HuH-7 (cell line): ENCODE measurements at places on chromosomes 1 and 21.

DNA sequence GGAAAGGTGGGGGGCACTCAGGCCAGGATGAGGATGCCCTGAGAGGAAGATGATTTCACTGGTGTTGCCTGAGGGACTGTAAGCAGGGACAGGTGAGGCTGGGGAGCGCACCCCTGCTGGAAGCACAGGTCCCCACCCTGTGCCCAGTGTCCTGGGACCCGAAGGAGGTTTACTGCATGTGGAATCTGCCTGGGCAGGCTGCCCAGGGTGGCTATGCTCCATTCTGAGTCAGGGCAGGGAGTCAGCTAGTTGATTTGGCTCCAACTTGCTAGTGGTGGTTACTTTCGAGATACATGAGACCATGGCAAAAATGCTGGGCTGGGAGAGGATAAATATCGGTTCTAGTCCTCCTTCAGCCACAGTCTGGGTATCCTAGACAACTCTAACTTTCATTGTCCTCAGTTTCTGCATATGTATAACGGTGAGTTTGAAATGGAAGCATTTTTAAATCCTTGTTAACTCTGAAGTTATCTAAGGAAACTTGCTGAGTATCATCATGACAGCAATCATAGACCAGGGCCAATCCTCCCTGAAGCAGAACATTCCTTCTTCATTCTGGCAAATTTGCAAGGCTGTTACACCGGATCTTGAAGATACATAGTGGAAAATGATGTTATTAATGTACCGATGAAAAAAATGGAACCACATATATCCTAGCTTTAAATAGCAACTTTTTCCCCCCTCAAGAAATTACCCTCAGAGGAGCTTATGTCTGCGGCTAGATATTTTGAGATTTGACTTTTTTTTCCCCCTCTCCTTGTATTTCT is 7.7 kb downstream of the TLR5 start:
- DNase-seq: no peak

- no peak for DNase-seq
Measured at GRCh38 chr1:212651521-212651920, 43.0 kb downstream of the ATF3 start.

DNA sequence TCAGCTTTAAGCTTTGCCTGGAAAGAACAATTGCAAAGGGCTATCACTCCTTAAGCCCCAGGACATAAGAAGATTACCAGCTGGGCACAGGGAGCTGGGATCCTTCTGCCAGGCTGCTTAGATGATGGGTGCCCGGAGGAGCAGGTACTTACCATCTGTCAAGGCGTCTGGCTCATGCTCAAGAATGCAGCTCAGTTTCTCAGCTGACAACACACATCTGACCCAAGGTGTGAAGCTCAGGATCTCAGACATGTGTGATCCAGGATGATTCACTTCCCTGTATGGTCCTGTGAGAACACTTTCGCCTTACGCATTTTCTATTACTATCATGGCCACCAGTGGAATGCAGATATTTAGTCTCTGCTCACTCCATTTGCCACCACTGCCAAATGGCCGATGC is 14.7 kb upstream of the DISC1 start:
- DNase-seq: no peak

- no peak for DNase-seq
Measured at GRCh38 chr1:23565776-23566175, 6.5 kb upstream of the ID3 start.

DNA sequence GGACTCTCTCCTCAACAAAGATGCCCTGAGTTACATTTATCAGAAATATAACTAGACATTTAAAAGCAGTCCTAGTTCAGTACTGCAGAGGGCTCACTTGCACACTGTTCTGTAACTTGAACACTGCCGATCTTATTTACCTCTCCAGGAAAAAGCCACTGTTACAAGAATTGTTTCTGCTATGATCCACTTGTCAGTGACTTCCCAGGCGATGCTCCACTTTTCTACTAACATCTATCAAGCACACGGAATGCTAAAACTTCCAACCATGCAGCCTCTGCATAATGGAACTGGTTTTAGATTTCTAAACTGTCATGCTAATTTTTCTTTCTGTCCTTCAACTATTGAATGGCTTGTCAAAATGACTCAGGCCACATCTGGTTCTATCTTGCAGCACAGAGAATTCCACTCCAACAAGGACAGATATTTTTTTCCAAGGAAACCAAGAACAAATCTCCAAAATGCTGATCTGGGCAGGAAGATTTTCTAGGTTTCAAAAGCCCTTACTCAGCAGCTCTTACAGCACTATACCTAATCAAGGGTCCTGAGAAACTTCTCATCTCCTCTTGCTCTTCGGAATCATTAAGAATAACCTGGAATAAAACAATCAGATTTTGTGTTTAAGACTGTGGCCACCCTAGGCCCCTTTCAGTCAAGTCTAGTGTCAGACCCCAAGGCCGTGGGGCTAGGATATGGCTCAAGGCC is 9.9 kb downstream of the SEC16B start:
- DNase-seq: peak; percentile 14

DNA sequence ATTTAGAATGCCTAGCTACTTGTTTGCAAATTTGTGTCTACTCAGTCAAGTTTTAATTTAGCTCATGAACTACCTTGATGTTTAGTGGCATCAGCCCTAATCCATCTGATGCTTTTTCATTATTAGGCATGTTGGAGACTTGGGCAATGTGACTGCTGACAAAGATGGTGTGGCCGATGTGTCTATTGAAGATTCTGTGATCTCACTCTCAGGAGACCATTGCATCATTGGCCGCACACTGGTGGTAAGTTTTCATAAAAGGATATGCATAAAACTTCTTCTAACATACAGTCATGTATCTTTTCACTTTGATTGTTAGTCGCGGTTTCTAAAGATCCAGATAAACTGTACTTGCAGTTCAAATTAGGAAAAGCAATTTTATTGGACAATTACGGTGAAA is 7.6 kb downstream of the SOD1 start:
- no peak for DNase-seq

- no peak for DNase-seq
Measured at GRCh38 chr1:27095576-27095975, 59.3 kb downstream of the SLC9A1 start.

- peak; percentile 96 for DNase-seq
Measured at GRCh38 chr1:6246497-6247467, 2.8 kb downstream of the HES3 start.

- no peak for DNase-seq
Measured at GRCh38 chr1:234535763-234536515, 57.0 kb upstream of the TARBP1 start.

GRCh38 chr1:201882665-201883132 is 6.0 kb upstream of the SHISA4 start:
- no peak for DNase-seq

GRCh38 chr21:45027241-45028196 is 46.9 kb upstream of the ADARB1 start:
- DNase-seq: no peak

GRCh38 chr1:176735201-176735600 is 272.2 kb downstream of the PAPPA2 start:
- DNase-seq: no peak

GRCh38 chr21:41429925-41430491 is 4.0 kb downstream of the MX1 start:
- no peak for DNase-seq

DNA sequence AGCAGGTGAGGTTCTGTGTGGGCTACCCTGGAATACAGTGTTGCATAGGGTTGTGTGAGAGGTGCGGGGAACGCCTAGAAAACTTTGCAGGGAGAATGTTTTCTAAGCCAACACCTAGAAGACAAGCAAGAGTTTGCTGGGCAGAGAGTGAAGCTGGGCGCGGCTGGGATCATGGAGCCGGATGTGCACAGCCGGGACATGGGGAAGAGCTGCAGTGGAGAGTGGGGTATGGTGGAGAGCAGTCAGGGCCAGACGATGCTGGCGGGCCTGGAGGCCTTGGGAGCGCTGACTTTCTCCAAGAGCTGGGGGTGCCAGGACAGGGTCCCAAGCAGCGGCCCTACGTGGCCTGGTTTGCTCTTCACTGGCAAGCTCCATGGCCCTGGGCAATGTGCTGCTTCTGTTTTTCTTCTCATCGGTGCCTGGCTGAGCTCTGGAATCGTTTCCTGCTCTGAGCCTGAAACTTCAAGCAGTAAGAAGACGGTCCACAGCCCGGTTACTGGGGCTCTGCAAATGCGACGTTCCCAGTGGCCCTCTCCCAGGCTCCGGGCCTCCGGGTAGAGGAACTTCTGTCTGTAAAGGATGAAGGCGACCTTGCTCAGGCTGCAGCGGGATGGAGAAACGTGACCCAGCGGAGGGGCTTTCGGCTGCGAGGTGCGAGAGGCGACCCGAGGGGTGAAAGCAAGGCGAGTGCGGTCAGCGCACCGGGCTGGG is 51.9 kb upstream of the CD34 start:
- peak; percentile 10 for DNase-seq

- DNase-seq: no peak
Measured at GRCh38 chr1:161311595-161312181, 1.9 kb upstream of the MPZ start.

- DNase-seq: no peak
Measured at GRCh38 chr1:71780681-71781080, 501.7 kb downstream of the NEGR1 start.
